MCF 10A (cell line): ENCODE measurements at places on chromosomes 13 and 19. TPM values are rescaled to one million over a fixed set of nuclear protein-coding genes. Genes with fewer than 3 reads are reported as not detected.

Gene ZNF415
- not detected in 2 replicates for total RNA-seq

Gene SERTM1
- total RNA-seq: not detected in 2 replicates

Gene FUT3
- 0.22 and 0.51 TPM in 2 replicates for total RNA-seq

Gene IGFL1
- total RNA-seq: not detected in 2 replicates

Gene ACP7
- total RNA-seq: not detected in 2 replicates

Gene ZNF723
- total RNA-seq: not detected in 2 replicates

Gene FFAR3
- not detected in 2 replicates for total RNA-seq

Gene CD79A
- total RNA-seq: not detected in 2 replicates

Gene ZNF43
- total RNA-seq: 0.09 and 0.32 TPM in 2 replicates

Gene KIR3DL2
- total RNA-seq: not detected in 2 replicates

Gene COX7A1
- total RNA-seq: not detected in 2 replicates

Gene CAPNS1
- total RNA-seq: 666 and 788 TPM in 2 replicates

Gene KLF1
- total RNA-seq: not detected in 2 replicates

Gene SLC27A5
- total RNA-seq: 14.7 and 22.5 TPM in 2 replicates

Gene CCDC124
- 122 and 131 TPM in 2 replicates for total RNA-seq

Gene TUBB4A
- not detected in 2 replicates for total RNA-seq

Gene C5AR2
- total RNA-seq: 2.4 and 2.8 TPM in 2 replicates

Gene AKAP8L
- total RNA-seq: 84.7 and 89.0 TPM in 2 replicates

Gene DCUN1D2
- total RNA-seq: 20.4 and 22.0 TPM in 2 replicates

Gene TMPRSS9
- total RNA-seq: not detected in 2 replicates

Gene RASAL3
- total RNA-seq: not detected in 2 replicates

Gene MIPEP
- 19.1 and 24.7 TPM in 2 replicates for total RNA-seq

Gene POSTN
- total RNA-seq: 44.0 and 73.0 TPM in 2 replicates

Gene ZNF560
- total RNA-seq: not detected in 2 replicates

Gene IZUMO2
- total RNA-seq: not detected in 2 replicates

Gene STOML3
- total RNA-seq: not detected in 2 replicates

Gene THSD1
- 13.3 and 16.7 TPM in 2 replicates for total RNA-seq

Gene OR7A5
- not detected in 2 replicates for total RNA-seq

Gene IGSF23
- total RNA-seq: not detected in 2 replicates

Gene URAD
- total RNA-seq: not detected in 2 replicates

Gene CLC
- not detected in 2 replicates for total RNA-seq

Gene CYP4F2
- 0.14 and 0.59 TPM in 2 replicates for total RNA-seq

Gene FRY
- total RNA-seq: 8.9 and 9.1 TPM in 2 replicates

Gene DZIP1
- total RNA-seq: 16.4 and 22.1 TPM in 2 replicates

Gene ZIM2
- total RNA-seq: not detected in 2 replicates

Gene CEACAM16
- total RNA-seq: not detected in 2 replicates

Gene C19orf33
- total RNA-seq: 343 and 381 TPM in 2 replicates

Gene SMIM24
- total RNA-seq: not detected in 2 replicates

Gene HPN
- total RNA-seq: not detected in 2 replicates

Gene ZNF541
- not detected in 2 replicates for total RNA-seq

Gene NLRP7
- not detected in 2 replicates for total RNA-seq

Gene GJA3
- total RNA-seq: 3.0 and 4.7 TPM in 2 replicates

Gene MYO16
- not detected in 2 replicates for total RNA-seq

Gene ZNF534
- not detected in 2 replicates for total RNA-seq

Gene KLK6
- not detected in 2 replicates for total RNA-seq

Gene SHISA7
- total RNA-seq: not detected in 2 replicates

Gene FXYD7
- not detected in 2 replicates for total RNA-seq

Gene ITM2B
- 144 and 179 TPM in 2 replicates for total RNA-seq
